NCI-H1436 (cell line): ENCODE measurements at places on chromosomes 2 and 18.
A peak's percentile ranks its signal among the peaks of the same experiment; 100 is the strongest.

- DNase-seq = no peak
Observed at GRCh38 chr2:223930103-223930976, 14.8 kb downstream of the WDFY1 start.

- DNase-seq = no peak
Observed at GRCh38 chr2:233247116-233247515, 4.4 kb upstream of the ATG16L1 start.

GRCh38 chr2:863732-864450, 86.8 kb upstream of the SNTG2 start:
- no peak for DNase-seq

DNA sequence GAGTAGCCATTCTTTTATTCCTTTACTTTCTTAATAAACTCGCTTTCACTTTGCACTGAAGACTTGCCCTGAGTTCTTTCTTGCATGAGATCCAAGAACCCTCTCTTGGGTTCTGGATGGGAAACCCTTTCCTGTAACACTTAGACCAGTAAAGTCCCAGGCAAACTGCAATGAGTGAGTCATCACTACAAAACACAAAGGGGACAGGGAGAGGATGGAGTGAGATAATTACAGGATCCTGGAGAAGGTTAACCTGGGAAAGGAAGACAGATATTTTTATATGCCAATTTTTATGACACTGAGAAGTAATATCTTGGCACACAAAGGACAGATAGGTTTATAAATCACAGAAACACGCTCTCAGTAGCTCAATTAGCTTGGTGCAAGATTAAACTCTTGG, 48.7 kb downstream of the EHD3 start:
- DNase-seq = no peak

DNA sequence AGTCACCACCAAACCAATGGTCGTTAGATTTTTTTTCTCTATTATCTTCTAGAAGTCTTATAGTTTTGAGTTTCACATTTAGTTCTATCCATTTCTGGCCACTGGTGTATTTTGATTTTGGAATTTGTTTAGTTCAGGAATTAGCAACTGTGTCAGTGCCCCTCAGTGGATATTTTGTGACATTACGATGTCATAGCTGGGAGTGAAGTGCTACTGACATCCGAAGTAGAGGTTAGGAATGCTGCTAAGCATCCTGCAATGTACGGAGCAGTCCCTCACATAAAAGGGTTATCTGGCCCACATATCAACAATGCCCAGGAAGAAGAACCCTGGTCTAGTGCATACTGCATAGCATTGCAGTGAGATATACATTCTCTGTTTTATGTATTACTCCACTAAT, 157.4 kb upstream of the RGPD4 start:
- peak; percentile 6 for DNase-seq

DNA sequence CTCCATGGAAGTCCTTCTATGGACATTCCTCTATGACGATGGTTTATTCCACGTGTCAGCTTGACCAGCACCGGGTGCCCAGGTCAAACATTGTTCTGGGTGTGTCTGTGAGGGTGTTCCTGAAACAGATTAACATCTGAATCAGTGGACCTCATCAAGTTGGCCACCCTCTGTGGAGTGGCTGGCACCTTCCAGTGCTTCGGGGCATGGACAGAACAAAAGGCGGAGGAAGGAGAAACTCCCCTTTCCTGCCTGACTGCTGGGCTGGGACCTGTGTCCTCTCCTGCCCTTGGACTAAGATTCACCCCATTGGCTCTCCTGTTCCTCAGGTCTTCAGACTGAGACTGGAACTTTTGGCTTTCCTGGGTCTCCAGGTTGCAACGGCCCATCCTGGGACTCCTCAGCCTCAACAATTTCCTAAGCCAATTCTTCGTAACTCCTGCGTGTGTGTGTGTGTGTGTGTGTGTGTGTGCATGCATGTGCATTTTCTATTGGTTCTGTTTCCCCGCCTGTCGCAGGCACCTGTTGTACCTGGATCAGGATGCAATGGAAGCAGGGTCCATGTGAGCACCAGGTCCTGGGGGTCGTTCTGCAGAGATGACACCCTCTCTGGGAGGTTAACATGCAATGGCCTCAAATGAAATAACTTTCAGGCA, 357.2 kb upstream of the SALL3 start:
- DNase-seq = no peak
